ENCODE measurements at places on chromosomes 7 and 10.
A peak's percentile ranks its signal among the peaks of the same experiment; 100 is the strongest.

DNA sequence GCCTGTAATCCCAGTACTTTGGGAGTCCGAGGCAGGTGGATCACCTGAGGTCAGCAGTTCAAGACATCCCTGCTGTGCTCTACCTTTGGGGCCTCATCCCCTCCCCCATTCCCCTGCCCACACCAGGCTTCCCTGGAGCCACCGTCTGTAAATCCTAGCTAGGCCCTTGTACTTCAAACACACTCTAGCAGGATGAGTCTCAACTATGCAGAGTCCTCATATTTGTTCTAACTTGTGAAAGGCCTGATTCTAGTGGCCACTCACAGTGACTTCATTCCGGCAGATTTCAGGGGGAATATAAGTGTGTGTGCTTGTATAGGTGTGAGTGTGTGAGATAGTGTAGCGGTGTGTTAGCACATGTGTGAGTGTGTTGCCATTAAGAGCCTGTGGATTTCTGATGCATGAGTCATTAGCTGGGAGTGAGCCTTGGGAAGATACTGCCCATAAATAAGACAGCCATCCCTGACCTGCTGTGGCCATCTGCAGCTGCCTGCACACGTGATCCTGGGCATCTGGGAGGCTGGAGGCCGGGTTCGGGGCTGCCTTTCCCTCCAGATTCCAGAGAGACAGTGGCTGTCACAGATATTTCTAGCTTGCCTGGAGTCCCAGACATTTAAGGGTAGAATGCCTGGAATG, 1.7 kb upstream of the NEURL1 start:
- peak; percentile 80 for DNase-seq

- peak; percentile 21 for DNase-seq
Measured at GRCh38 chr7:25263337-25263736, 35.1 kb upstream of the NPVF start.

- no peak for DNase-seq
Measured at GRCh38 chr7:90830308-90830707, 234.2 kb downstream of the CDK14 start.

GRCh38 chr7:39647816-39648215, 24.4 kb downstream of the RALA start:
- no peak for DNase-seq

DNA sequence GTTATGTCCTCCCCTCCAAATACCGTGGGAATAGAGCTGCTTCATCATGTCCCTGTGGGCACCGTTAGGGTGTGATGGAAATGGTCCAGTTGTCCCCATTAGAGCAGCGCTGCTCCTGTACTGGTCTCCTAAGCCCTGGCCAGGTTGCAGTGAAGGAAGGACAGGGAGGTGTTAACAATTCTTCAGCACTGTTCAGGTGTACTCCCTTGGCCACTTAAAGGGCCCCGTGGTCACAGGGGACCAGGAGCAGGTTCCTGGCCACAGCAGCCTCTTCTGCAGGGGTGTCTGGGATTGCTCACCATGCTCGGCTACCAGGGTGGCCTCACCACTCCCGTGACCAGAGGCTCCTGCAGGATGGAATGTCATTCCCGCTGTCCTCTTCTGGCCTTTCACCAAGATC, 65.8 kb downstream of the MINDY4 start:
- DNase-seq, result no peak

- DNase-seq, result no peak
Measured at GRCh38 chr7:130409712-130410072, 29.4 kb downstream of the CPA1 start.

DNA sequence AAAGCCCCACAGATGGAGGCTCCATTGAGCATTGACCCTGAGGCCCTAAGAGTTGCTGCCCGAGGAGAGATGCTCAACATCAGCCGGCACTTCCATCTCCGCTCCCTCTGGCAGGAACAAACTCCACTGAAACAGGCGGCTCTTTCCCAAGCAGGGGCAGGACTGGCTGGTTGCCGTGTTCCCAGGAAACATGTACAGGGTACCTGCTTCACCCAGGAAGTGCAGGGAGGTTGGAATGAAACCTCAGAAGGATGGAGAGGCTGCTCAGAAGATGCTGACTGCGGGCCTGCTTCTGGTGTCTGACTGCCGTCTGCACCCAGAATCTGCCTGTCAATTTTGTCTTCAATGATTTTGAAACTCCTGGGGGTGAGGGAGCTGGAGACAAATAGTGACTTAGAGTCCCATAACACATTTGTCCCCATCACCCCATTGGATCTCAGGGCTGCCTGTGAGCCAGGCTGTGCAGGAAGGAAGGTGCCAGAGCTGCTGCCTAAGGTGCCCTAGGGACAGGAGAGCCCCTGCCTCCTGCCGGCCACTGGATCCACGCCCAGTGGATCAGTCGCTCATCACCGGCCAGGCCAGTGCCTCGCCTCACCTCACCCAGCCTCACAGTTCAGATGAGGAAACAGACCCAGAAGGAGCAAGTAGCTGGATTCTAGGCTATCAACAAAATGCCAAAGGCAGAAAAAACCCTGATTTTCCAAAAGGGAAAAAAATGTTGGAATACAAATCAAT, 237.3 kb downstream of the PTPRN2 start:
- DNase-seq, result no peak

- DNase-seq, result no peak
Measured at GRCh38 chr10:69952821-69953221, 99.8 kb upstream of the MACROH2A2 start.

DNA sequence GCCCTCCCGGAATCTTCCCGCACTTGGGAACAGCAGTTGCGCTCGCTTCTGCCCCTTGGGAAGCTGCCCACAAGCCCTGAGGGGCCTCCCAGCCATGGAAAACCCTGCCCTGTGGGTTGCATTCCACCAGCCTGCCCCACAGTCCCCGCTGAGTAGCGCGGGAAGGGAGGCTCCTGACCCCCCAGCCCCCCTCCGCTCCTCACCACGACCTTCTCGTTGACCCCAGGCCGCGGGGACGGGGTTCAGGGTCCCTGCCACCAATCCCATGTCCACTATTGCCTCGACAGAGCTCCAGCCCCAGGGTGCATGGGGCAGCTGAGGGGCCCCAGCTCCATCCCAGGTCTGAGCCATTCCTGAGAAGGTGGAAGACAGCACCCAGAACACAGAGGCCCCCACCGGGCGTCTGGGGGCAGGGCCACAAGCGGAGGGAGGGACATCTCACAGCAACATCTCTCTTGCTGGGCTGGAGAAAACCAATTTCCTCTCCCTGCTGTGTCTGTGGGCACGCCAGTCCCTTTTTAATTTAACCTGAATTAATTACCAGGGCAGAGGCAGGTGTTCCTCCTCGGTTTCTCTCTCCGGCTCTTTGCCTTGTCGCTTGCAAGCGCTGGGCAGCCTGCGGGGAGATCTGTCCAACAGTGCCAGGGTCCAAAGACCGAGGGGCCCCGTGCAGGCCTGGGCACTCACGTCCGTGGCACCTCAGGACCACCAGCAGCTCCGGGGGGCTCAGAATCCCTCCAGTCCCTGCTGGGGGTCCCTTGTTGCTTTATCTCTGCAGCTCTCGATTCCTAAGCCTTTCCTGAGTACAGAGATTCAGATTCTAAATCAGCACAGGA, 57.9 kb downstream of the FOXL3 start:
- DNase-seq, result no peak

DNA sequence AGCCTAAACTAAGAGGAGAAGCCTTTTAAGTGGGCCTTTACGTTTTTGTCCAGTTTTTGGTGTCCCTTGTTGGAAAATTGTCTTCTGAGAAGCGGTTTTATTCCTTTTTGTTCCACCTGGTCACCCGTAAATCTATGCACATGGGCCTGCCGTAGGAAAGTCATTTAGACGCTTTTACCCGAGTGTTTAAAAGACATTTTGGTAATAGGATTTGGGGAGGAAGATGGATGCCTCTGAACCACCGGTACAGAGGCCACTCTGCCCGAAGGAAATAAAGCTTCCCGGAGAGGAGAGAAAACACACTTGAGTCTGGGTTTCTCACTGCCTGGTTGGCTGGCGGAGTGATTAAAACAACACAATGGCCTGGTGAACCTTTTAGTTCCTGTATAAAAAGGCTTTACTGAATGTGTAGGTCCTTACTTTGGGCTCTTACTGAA, 760 bp downstream of the THNSL1 start:
- no peak for DNase-seq

DNA sequence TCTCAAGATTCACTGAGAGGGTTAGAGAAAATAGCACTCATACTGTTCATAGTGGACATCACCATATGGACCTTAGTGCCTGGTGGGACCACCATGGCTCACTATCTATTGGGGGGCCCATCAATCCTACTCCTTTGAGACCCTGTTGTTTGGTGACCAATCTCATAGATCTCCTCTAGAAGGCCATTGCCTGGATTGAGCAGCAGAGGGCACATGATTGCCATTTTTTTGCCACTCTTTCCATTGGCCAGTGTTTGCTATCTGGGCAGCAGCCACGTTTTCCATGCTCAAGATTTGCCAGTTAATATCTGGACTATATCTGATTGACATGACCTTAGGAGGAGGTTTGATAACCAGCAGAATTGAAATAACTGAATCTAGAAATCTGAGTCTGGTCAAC, 244.5 kb downstream of the ITGB1 start:
- no peak for DNase-seq

- DNase-seq, result no peak
Measured at GRCh38 chr7:114924038-114924712, 2.3 kb downstream of the MDFIC start.

DNA sequence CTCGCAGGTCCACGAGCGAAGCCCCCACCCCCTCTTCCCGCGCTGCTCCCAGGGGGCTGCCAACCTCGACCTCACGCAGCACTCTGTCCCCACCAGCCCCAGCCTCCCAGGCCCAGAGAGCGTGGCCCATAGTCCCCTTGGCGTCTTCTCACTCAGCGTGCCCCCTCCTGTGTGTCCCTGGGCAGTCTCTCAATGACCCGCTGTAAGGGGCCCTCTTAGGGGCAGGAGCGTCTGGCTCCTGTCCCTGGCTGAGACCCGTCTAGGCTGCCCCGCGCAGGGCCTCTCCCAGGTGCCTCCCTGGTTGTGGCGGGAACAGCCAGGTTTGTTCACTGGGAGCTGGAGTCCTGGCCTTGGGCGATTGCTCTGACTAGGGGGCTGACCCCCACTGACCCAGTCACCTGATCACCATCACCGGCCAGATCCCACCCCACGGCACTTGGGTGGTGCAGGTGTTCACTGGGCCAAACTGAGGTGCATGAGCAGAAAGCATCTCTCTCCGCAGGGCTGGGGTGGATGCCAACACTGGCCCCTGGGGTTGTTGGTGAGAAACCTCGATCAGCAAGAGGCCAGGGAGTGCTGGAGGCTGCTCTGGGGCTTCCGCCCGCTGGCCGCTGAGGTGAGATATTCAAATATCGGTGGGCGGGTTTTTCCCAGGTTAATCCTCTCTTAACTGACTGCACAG, 12.6 kb upstream of the WDFY4 start:
- no peak for DNase-seq

DNA sequence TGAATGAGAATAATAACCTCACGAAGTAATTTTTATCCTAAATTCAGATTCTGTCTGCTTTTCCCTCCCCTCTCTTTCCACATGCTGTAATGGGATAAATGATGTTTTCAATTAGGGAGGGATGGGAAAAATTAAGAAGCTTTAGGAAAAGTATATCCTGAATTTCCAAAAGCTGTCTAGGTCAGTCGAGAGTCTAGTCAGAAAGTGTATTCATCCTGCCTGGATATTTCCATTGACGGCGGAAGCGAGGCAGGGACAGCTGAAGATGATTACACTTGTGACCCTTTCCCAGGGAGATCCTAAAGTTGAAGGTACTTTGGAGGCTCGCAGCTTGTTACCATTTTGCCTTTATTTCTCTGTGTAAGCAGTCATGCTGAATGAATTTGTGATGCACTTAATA, 204.1 kb downstream of the ZNF365 start:
- DNase-seq, result no peak

GRCh38 chr10:106956216-106956915, 208.1 kb downstream of the SORCS1 start:
- DNase-seq, result no peak

DNA sequence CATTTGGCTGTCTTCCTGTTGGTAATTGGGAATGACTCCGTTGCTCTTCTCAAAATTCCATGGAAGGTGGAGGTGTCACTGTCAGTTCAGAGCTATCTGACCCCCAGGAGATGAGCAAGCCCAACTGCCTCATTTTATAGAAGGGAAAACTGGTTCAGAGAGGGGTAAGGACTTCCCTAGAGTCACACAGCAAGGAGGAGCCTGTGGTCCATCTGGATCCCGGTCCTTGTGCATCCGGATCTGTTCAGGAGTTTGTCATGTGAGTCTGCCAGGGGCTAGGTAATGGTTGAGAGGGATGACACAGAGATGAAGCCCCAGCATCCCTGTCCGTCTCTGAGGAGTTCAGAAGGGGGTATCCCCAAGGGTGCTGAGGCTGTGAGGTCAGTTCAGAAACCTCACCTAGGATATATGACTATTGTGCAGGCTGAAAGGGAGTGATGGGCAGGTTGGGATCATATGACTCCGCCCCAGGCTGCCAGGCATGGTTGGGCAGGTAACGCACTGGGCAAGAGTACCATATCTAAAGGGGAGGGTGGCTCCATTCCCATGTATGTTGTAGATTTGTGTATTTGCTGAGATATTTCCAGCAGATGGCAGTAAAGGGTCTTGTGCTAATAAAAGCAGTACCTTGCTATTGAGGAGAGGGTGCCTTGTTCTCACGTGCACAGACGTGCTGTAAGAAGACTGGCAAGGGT, 16.0 kb upstream of the SLC29A3 start:
- peak; percentile 67 for DNase-seq

GRCh38 chr7:7772397-7772821, 54.0 kb upstream of the RPA3 start:
- peak; percentile 58 for DNase-seq

DNA sequence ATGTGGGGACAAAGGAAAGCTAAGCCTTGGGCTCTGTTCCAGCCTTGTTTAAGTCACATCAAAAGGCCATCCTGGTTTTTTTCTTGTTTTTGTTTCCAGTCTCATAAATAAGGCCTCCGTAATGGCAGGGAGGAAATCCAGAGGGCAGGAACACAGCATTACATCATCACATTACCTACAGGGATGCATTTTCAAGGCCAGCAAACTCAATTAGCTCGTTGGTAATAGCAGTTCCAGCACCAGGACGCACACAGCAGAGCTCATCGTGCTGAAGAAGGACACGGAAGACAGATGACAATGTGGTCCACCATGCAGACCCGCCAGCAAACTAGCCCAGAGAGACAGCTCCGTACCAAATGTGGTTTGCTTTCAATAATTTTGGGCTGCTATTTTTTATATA, 1209.2 kb downstream of the TYW1 start:
- no peak for DNase-seq

DNA sequence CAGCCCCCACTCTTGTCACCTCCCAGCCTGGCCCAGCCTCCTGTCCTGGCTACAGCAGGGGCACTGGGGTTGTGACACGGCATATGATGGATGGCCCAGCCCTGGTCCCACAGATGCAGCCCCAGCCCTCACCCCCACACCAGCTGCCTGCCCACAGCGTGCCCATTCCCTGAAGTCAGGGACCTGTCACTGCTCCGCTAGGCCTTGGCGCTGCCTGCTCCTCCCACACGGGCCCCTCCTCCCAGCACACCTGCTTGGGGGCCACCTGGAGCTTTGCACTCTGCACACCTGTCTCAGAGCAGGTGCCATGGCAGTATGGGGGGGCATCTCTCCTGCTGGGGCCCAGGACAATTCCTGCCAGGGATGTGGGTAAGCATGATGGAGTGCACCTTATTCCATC, 3.5 kb downstream of the GCK start:
- DNase-seq, result no peak

Measured in MCF 10A (cell line).